Stimulated activated CD8-positive, alpha-beta memory T cell treated with anti-CD3 and anti-CD28 coated beads, Interleukin-7, amount 100 ng/mL, for 48 hours (primary cell): ENCODE measurements at places on chromosomes 1 and 21.

GRCh38 chr1:245172026-245172425, 17.2 kb downstream of the KIF26B start:
- no peak for DNase-seq

- DNase-seq, result no peak
Measured at GRCh38 chr1:106676021-106676420, 380.5 kb upstream of the PRMT6 start.

DNA sequence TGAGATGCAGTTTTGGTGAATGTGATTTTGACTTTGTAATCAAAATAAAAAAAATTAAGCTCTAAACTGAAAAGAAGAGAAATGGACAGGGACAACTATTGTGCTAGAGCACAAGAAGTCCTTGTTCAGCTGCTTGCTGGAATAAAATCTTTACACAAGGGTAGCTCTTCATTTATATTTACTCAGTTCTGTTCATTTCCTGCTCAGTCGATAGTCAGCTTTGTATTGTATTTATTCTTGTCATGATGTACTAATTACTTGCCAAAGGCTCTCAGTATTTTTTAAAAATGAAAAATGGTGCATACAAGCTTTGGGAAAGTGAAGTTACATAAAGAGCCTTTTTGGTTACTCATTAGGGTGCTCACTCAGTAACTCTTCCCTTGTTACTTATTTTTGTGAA, 17.8 kb downstream of the F5 start:
- DNase-seq, result no peak

DNA sequence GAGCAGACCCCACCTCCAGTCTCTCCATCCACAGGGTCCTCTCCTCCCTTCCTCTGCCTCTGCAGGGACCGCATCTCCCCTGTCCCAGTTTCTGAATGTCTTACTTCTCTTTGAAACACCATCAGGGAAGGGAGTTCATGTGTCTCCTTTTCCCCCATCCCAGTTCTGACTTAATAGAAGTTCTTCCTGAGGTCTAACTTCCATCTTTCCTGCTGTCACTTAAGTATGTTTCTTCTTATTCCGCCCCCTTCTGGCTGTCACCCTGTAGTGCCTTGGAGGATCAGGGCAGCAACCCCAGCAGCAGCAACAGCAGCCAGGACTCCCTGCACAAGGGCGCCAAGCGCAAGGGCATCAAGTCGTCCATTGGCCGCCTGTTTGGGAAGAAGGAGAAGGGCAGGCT, 29.3 kb downstream of the MYOG start:
- DNase-seq, result no peak

- no peak for DNase-seq
Measured at GRCh38 chr21:46188226-46189212, 4.3 kb upstream of the SPATC1L start.

GRCh38 chr1:183121609-183122008, 64.5 kb upstream of the LAMC2 start:
- DNase-seq, result no peak

- no peak for DNase-seq
Measured at GRCh38 chr1:9235096-9235459, 504 bp downstream of the H6PD start.

GRCh38 chr1:160724465-160725242, 13.0 kb upstream of the CD48 start:
- DNase-seq, result no peak

DNA sequence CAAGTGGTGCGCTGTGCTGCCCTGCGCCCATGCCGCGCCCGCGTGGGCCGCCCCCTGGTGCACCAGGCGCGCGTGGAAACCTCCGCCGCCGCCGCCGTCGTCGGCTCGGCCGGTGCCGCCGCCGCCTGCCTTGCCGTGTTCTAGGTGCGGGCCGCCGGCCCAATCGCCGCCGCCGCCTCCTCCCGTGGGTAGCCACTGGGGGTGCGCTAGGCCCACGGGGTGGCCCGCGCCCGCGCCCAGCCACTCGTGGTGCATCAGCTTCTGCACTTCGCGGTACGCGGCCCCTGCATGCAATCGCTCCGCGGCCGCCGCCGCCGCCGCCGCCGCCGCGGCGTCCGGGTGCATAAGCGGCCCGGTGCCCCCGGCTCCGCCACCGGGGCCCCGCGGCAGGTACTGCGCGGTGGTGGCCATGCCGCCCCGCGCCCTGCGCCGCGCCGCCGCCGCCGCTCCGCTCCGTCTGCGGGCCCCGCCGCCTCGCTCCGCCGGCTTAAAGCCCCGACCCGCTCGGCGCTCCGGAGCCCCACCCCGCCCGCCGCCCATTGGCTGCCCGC, at the start of gene POU3F1:
POU3F1 (minus strand) TSS at position 461 of the 551 bp plus-strand sequence; CDS start at position 411, 50 bp downstream.
- DNase-seq, result peak; percentile 71

- DNase-seq, result no peak
Measured at GRCh38 chr1:64473367-64473766, 3.4 kb downstream of the CACHD1 start.

DNA sequence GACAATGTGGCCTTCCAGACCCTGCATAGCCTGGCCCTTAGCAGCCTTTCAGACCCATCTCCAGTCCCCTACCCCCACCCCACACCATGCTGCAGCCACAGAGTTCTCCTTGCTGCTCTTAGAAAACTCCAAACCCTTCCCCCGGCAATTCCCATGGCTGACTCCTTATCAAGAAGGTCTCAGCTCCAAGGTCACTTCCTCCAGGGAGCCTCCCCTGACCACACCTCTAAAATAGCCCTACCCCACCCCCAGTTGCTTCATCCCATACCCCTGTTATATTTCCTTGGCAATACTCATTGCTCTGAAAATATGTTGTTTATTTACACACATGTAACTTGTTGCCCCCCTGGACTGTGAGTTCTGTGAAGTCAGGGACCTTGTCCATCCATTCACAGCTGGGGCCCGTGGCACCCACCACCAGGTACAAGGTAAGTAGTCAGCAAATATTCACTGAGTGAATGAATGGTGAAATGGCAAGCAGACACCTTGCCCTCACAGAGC, 4.3 kb upstream of the ADGRB2 start:
- no peak for DNase-seq

GRCh38 chr1:36269408-36269838, 36.7 kb upstream of the SH3D21 start:
- DNase-seq, result no peak

GRCh38 chr1:162388615-162389014, 7.1 kb downstream of the C1orf226 start:
- DNase-seq, result no peak

DNA sequence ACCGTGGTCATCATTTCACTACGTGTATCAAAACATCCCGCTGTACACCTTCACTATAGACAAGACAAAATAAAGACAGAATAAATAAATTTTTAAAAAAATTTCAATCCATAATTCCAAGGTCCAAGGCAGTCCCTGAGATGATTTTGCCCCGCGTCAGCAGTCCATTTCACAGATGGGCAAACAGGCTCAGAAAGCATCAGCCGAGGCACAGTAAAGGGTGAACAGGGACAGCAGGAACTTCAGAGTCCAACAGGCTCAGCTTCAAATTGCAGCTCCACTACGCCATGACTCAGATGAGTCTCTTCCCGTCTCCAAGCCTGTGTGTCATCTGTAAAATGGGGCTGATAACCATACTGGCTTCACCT, 15.0 kb downstream of the MATN1 start:
- no peak for DNase-seq

DNA sequence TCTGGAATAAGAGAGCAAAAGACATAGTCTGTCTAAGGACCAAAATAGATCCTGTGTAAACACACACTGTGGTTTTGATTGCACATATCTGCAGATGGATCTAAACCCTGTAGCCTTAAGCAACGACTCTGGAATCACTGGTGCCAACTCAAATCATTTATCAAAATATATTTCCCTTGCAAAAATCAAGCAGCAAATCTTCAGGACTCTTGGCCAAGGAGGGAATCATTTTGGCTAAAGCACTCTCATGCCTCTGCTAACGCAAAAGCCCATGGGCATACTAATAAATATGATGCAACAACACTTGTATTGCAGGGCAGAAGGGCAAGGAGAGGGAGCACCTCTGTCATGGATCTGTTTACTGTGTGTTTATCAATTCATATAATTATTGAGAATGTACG, 155.4 kb upstream of the DUSP10 start:
- DNase-seq, result no peak

DNA sequence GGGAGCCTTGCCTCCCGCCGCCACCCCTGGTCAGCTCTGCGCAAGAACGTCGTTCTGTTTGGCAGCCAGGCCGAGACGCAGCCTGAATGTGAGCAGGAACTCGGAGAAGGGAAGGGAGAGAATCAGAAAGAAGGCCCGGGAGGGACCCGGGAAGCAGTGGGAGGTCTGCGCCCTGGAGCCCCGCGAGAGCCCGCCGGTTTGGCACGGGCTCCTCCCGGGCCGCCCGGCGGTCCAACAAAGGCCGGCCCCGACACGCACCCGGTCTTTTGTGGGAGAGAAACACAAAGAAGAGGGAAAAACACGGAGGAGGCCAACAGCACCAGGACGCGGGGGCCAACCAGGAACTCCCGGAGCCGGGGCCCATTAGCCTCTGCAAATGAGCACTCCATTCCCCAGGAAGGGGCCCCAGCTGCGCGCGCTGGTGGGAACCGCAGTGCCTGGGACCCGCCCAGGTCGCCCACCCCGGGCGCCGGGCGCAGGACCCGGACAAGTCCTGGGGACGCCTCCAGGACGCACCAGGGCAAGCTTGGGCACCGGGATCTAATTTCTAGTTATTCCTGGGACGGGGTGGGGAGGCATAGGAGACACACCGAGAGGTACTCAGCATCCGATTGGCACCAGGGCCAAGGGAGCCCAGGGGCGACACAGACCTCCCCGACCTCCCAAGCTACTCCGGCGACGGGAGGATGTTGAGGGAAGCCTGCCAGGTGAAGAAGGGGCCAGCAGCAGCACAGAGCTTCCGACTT, 2.7 kb upstream of the OLIG2 start:
- no peak for DNase-seq

- no peak for DNase-seq
Measured at GRCh38 chr1:100928128-100928527, 32.2 kb downstream of the SLC30A7 start.

- no peak for DNase-seq
Measured at GRCh38 chr1:19605967-19606366, 38.1 kb upstream of the NBL1 start.

- no peak for DNase-seq
Measured at GRCh38 chr1:99691175-99691574, 45.3 kb downstream of the PALMD start.

DNA sequence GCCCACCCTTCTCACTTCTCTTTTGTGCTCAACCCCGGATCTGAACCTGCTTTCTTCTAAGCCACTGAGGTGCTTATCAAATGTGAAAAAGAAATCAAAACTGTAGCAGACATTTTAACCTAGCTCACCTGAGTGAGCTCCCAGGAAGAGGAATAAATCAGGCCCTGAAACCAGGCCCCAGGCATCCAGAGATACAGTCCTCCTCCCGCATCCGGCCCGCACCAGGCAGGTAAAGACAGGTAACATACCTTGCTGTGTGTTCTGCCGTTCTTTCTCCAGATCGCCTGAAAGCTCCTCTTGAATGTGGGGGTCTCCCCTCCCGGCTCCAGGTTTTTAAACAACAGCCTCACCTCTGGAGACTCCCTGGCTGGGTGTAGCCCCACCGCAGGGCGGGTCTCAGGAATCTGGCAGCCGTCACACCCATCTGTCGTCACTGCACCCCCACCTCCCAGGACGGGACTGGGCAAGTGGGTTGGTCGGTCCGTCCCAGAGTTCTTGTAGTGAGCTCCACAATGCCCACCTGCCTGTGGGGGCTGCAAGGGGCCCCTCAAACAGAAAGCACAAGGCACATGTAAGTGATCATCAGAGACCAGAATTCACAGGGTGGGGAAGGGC, at the start of gene LAMB3:
LAMB3 (minus strand) TSS at position 305 of the 615 bp plus-strand sequence. CDS start 1,481 bp downstream, outside the sequence.
- DNase-seq, result no peak

DNA sequence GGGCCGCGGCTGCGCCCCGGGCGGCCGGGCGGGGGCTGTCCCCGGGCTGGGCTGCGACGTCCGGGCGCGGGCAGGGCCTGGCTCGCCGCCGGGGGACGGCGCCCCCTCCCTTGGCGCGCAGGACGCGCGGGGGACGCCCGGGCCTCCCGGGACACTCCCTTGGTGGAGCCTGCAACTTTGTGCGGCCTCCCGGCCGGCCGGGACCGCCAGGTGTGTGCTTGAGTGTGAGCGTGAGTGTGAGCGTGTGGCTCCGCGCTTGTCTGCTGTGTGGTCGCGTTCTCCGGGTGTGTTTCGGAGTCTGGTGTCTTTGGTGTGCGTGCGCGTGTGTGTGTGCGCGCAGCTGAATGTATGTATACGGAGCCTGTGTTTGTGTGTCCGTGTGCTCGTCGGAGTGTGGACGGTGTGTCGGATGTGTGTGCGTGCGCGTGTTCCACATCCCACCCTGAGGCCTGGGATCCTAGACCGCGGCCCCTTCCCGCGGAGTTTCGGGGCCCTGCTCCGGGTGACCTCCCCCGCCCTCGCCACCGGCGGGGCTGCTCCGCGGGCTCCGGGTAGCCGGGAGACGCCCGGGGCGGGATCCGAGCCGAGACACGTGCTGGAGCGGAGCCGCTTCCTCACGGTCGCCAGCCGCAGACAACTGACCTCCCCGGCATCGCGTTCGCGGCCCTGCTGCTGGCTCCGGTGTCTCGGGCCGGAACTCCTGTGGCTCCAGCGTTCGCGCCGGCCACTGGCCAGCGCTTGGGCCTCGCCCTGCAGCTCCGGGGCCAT, 1.7 kb downstream of the PTPRU start:
- no peak for DNase-seq

- no peak for DNase-seq
Measured at GRCh38 chr21:38325731-38326420, 69.1 kb downstream of the KCNJ15 start.

DNA sequence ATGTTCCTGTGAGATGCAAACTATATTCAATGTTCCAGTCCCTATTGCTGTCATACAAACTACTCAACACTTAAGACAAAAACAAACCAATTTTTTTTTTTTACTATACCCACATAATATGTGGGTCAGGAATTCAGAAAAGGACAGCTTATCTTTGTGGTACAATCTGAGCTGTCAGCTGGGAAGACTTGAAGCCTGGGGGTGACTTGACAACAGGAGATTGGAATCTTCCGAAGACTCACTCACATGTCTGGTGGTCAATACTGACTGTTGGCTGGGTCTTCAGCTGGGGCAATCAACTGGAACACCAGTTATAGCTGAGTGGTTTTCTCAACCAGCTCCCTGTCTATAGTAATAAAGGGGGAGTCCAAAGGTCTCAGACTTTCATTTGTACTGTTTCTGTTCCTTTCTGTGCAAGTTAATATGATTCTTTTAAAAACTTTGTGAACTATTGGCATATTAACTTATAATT, 81.7 kb upstream of the ATP1B1 start:
- DNase-seq, result no peak

DNA sequence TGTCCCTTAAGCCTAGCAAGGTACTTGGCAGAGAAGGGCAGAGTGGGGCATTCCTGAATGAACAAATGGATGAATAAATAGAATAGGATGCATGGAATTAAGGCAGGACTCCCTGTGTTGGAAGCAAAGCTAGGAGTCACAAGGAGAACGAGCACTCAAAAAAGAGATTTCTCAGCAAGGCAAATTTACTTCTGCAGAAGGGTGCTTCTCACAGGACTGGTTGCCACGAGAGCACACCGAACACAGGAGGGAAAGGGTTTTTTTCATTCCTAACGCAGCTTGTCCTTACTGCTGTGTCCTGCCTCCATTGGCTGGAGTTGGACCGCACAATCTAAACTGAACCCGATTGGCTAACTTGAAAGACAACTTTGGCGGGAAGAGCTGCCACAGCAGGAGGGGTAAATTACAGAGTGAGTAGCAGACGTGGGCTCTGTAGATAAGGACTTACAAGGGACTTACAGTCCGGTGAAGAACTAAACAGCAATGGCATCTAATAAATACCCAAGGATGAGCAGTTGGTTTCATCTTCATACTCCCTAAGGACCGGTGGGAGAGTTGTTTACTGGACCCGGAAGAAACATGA, 52.4 kb downstream of the KIF26B start:
- no peak for DNase-seq
